Mucosa of gallbladder (tissue), 1 donor: ENCODE measurements at places on chromosomes 6 and 20. TPM values are rescaled to one million over a fixed set of nuclear protein-coding genes. Genes with fewer than 3 reads are reported as not detected.

- peak; percentile 39 for DNase-seq
Measured at GRCh38 chr6:137341681-137342195, 122.6 kb upstream of the IFNGR1 start.

DNA sequence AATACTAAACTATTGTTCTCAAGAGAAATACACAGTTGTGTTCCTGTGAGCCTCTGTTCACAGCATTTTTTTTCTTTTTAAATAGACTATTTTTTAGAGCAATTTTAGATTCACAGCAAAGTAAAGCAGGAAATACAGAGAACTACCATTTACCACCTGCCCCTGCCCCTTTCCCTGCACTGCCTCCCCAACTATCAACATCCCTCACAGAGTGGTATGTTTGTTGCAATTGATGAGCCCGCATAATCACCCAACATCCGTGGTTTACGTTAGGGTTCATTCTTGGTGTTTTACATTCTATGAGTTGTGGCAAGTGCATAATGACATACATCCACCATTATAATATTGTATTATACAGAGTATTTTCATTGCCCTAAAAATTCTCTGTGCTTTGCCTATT, 71.6 kb upstream of the TNFAIP3 start:
- DNase-seq, result no peak

- DNase-seq, result no peak
Measured at GRCh38 chr6:72683797-72684196, 61.9 kb downstream of the KCNQ5 start.

DNA sequence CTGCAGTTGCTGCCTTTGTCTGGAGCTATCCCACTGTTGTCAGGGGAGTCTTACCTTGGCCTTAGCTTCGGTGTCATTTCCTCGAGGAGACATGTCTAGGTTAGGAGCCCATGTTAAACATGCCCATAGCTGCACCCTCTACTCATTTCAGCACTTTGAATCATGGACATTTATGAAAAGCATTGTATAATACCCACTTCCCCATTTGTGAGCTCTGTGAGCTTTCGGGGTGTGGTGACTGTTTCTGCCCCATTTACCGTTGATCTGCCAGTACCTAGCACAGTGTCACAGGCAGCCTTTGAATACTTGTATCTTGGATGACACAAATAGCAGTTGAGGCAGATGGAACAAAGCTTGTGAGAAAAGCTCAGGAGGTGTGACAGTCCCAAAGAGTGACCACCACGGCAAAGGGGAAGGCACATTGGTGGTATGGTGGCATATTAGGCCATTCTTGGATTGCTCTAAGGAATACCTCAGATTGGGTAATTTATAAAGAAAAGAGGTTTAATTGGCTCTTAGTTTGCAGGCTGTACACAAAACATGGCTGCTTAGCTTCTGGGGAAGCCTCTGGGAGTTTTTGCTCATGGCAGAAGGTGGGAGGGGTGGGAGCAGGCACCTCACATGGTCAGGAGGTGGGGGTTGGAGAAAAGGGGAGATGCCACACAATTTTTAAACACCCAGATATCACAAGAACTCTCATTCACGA, 42.0 kb downstream of the JARID2 start:
- no peak for DNase-seq

GRCh38 chr6:38459291-38459690, 180.4 kb downstream of the BTBD9 start:
- no peak for DNase-seq

DNA sequence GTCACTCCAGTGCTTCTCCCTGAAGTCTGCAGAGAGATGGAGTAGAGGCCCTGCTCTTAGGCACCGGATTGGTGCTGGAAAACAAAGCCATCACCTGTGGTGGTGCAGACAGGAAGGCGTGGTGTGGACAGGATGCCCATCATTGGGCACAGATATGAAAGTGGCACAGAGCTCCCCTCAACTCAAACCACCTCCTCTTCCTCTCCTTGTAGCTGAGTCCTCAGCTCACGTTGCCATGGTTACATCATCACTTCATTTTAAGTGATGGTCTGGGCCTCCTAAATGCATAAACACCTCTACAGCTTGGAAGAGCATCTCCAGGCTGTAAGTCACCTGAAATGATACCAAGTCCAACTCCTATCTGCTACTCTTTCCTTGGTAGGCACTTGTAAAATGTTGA, 8.0 kb upstream of the RTF2 start:
- DNase-seq, result no peak

DNA sequence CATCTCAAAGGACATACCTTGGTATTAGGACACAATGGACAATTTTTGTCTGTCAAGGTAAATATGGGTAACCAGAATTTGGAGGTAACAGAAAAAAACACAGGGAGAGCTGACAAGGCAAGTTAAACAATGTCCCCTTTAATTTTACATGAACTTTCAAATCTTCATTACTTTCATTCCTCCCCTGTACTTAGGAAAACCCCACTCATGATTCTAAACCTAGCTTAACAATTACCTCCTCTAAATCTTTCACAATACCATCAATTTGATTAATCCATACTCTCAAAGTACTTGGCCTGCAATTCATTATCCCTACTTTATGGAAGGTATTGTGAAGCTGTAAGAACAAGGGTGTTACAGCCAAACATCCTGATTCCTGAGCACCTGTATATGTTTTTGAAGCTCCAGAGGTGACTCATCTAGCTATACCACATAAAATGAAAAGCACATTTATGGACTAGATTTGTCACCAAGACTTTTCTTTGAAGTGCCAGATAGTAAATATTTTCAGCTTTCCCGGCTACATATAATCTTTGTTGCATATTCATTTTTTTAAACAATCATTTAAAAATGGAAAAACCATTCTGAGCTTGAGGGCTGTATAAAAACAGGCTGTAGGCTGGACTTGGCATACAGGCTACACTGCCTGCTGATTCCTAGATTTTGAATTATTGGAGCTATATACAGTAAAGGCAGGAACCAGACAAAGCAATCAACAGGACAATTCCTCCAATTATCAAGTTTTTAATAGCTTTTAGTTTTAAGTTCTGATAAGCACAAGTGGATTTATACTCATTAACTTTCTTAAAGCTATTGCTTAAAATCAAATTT, 22.9 kb downstream of the DEK start:
- DNase-seq, result no peak

DNA sequence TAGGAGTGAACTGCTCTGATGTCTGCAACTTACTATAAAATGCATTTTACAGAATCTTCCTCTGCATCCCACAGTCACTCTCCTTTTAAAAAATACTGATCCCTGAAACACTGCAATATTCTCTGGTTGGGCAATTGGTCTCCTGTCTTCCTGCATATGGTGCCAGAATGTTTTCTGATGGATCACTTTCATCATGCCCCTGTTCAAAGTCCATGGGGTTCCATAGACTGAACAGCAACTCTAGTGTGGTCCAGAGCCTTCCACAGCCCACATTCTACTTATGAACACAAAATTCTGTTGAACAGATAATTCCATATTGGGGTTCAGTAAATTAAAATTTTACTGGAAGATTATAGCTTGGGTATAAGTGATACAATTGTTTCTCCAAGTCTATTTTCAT, 11.0 kb downstream of the GSTA2 start:
- DNase-seq, result no peak

DNA sequence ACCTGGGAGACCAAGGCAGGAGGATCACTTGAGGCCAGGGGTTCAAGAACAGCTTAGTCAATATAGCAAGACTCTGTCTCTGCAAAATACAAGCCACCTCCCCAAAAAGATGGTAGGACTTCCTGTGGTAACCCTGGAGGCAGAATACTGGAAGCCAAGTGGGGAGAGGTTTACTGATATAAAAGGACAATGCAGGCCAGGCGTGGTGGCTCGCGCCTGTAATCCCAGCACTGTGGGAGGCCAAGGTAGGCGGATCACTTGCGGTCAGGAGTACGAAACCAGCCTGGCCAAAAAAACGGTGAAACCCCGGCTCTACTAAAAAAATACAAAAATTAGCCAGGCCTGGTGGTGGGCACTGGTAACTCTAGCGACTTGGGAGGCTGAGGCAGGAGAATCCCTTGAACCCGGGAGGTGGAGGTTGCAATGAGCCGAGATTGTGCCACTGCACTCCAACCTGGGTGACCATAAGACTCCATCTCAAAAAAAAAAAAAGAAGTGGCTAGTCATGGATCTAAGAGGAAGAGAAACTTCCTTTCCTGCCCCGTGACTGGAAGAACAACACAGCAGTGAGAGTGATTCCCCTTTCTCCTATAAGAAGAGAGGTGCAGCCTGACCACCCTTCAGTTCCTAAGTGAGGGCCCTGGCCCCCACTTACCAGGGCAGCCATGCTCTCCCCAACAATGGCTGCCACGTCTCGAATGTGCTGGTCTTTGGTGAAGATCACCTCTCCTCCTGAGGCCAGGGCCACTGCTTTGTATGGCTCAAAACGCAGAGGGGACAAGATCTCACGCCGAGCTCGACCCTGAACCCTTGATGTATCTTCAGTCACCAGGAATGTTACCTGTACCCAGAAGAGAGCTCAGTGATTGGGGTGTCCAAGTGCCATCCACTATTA, 6.2 kb downstream of the SAPCD1 start:
- DNase-seq, result no peak

PDE7B gene
- 5.7 TPM for total RNA-seq

RBPJL gene
- 0.26 TPM for total RNA-seq

ESR1 gene
- total RNA-seq, result 1.9 TPM

TCF15 gene
- total RNA-seq, result 0.37 TPM

OPRL1 gene
- 1.7 TPM for total RNA-seq

SLC32A1 gene
- total RNA-seq, result not detected

FRS3 gene
- 6.3 TPM for total RNA-seq
